Esophagus squamous epithelium (tissue), 5 donors: ENCODE measurements at places on chromosomes 7 and 10.

GRCh38 chr10:103803941-103804340 is 51.4 kb downstream of the SH3PXD2A start:
- DNase-seq: no peak

GRCh38 chr10:88082391-88082790 is 219.0 kb downstream of the PTEN start:
- no peak for DNase-seq

DNA sequence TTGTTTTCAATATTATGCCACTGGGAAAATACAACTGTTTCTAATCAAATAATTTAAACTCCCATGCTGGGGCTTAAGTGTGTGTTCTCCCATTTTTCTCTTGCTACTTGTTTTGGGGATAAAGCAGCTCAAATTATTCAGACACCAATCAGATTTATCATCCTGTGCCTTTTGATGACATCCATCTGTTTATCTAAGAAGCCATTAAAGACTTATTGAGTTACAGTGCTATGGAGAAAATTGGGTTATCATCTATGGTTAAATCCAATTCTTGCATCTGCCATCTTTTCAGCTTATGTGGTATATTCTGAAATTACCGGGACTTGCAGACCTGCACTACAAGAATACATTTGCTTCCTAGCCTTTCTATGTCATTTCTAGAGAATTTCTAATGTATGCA is 401.2 kb downstream of the GFRA1 start:
- DNase-seq: no peak

- DNase-seq: no peak
These were observed 22.7 kb upstream of the IKZF1 start for GRCh38 chr7:50281680-50282445.

DNA sequence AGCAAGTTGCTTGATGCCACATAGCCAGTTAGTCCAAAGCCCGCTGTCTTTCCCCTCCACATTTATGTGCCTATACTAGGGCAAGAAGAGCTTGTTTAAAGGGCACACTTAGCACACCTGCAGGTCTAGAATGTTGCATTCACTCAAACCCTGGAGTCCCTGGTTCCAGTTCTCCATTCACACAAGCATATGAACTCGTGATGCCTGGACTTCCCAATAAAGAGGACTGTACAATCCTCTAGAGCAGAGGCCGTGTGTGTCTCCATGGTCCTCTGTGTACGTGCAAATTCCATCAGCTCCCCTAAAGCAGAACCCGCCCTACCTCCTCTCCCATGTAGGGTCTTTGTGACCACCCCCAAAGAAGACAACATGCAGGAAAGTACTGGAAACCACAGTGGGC is 3.0 kb upstream of the SH3PXD2A start:
- DNase-seq: no peak

DNA sequence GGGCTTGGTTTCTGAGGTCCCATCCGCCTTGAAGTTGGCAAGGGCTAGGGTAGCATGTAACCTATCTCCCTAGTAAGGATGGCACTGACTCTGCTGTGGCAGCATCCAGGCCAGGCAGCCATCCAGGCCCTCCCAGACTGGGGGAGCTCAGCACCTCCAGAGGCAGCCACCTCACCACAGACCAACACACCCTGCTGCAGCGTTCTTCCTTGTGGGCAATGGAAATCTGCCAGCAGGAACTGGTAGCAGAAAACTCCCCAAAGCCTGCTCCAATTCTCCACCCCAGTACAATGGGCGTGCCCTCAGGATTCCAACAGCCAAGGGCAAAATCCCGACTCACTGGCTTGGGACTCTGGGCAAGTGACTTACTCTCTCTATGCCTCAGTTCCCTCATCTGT is 27.5 kb downstream of the DLG5 start:
- DNase-seq: no peak

DNA sequence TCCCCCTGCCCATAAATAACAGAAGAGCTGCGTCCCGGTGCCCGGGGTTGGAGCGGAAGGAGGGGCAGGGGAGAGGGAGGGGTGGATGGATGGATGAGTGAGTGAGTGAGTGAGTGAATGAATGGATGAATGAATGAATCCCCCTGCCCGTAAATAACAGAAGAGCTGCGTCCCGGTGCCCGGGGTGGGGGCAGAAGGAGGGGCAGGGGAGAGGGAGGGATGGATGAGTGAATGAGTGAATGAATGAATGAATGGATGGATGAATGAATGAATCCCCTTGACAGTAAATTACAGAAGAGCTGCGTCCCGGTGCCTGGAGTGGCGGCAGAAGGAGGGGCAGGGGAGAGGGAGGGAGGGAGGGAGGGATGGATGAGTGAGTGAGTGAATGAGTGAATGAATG is 7.6 kb upstream of the UNCX start:
- no peak for DNase-seq

GRCh38 chr10:123249894-123250293 is 95.7 kb downstream of the BUB3 start:
- no peak for DNase-seq

GRCh38 chr10:7817984-7818294 is 366 bp upstream of the TAF3 start:
- DNase-seq: no peak

GRCh38 chr7:158028971-158029370 is 558.7 kb downstream of the PTPRN2 start:
- DNase-seq: no peak

DNA sequence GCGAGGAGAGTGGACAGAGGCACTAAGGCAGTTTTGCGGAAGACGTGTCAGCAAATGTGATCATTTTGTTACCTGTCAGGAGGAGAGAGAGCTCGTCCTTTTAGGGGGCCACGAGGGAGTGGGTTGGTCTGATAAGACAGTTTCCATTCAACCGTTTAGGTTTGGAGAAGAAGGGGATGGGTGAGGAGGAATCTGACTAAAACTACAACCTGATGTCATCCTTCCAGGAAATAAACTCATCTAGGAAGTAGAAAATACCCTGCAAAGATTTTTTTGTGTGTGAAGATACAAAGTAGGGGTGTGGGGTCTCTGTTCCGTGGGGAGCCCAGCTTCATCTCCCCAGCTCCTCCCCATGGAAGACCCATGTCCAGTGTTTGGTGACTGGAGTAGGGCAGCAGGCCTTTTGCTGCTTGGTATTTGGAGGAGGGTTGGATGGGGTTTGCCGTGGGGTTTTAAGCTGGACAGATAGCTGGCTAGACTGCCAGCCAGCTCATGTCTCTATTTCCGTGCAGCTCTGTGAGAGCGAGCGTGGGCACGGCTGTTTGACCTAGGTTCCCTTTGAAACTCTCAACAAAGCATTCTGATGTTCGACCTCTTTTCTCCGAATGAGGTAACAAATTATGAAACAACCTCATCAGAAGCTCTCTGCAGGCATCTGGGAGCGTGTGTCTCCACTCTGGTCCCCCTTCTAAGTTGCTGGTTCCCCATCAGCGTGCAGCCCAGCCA is 136.0 kb upstream of the TCF7L2 start:
- DNase-seq: no peak

DNA sequence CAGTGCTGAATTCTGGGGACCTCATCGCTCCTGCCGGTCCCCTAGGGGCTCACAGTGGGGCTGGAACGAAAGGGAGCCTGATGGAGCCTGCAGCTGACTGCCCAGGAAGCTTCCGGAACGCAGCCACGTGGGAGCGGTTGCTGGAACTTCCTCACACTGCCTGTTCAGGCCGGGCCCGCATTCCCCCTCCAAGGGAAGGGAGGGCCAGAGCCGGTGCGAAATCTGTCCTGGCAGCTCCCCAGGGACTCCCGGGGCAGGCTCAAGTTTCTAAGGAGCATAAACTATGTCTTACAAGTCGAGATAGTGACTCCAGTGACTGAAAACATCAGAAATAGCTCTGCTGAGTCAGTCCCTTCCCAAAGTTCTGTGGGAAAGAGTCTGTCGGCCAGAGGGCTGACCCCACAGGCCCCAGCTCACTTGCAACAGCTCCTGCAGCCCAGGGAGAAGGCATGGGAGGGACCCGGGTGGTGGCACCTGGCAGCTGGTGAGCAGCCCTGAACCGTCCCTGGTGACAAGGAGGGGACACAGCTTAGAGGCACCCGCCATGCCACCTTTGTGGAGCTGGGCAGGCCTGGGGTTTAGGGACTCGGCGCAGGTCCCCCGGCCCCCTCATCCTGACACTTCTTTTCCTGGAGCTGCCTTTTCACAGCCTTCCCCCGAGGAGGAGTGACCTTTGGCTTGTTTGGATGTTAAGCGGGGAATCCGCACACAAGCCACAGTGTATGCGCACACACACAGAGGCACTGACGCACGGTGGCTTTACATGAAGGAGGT is 47.6 kb downstream of the PDGFA start:
- DNase-seq: no peak

DNA sequence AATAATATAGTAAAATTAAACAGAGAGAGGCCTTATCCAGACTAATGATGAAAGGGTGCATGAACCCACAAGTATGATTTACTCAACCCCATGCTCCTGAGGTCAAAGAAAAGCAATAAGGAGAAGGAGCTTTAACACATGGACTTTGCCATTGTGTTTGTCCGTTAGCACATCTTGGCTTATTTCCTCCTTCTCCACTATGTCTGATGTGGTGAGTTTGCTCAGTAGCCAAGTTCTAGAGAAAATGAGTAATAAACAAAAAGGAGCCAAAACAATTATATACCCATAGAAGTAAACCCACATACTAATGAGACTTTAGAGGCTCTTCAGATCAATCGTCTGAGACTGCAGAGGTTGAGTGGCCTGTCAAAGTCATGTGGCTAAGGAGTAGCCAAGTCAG is 26.1 kb upstream of the ADD3 start:
- no peak for DNase-seq

DNA sequence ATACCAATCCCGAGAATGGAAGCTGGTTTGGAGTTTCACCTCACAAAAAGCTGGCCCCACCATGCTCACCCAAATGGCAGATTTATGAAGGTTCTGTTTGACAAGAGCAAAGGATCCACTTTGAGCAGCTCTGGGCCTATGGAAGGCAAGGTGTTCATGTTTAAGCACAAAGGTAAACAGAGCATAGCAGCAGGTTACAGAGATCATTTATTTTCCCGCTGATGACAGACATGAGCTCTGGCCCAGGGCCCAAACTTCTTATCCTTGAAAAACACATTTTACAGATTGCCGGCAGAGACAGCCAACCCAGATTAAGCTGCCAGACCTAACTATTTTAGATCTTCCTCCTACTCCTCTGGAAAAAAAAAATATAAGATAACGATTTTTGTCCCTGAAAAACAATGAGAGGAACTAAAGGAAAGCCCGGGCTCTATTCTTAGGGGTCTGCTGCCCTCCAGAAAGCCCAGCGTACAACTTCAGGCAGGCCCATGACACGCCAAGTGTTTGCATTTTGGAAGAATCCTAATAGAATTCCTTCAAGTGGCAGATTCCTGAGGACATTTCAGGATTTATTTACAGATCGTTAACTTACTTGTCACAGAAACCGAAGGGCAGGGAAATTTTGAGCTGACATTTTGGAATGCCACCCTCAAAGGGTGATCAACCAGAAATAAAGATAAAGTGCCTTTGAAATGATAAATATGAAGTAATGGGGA is 40.0 kb downstream of the SYPL1 start:
- DNase-seq: no peak

- DNase-seq: no peak
These were observed 327.2 kb downstream of the DNAJB6 start for GRCh38 chr7:157664034-157664433.

- no peak for DNase-seq
These were observed 950.7 kb upstream of the PHF14 start for GRCh38 chr7:10022957-10023356.

DNA sequence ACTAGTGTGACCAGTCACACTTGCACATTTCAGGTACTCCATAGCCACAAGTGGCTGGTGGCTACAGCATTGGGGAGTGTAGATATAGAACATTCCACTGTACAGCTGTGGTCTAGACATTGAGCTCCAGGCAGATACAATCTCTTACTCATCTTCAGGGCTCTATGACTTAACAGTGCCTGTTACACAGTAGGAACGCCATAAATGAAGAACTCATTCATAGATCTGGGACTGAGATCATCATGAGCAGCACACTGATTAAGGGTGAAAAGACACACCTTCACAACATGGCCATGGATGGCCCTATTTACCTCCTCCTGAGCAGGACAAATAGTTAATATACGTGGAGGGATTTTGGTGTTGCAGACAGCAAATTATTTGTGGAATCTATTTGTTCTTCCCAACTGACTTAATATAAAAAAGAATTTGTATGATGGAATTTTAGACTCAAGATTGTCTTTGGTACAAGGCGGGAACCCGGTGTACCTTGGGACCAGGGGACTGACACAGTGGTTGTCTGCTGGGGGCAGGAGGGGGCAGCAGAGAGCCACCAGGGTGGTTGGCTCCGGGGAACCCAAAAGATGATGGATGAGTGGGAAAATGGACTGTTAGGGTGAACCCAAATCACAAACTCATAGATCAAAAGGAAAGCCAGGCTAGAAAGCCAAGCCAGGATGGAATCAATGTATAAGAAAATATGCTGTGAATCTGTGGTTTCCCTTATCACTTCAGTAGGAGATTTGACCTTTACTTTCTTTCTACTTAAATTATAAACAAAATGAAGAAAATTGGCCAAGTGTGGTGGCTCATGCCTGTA is 24.3 kb upstream of the CPA2 start:
- no peak for DNase-seq

GRCh38 chr10:119541046-119541445 is 1.5 kb downstream of the RGS10 start:
- no peak for DNase-seq

DNA sequence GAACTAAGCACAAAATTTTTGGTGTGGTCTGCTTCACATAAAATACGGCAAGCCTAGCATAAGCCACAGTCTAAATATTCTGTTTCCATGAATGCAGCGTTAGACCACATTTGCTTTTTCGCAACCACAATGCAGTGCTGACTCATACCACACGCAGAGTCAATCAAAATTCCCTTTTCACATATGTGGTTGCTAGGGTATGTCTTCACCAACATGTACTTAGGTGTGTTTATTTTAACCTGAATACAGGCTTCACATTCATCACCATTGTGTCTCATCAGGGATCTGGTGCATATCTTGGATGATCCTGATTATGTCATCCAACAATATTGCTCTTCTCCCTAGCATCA is 90.8 kb downstream of the CHN2 start:
- no peak for DNase-seq

DNA sequence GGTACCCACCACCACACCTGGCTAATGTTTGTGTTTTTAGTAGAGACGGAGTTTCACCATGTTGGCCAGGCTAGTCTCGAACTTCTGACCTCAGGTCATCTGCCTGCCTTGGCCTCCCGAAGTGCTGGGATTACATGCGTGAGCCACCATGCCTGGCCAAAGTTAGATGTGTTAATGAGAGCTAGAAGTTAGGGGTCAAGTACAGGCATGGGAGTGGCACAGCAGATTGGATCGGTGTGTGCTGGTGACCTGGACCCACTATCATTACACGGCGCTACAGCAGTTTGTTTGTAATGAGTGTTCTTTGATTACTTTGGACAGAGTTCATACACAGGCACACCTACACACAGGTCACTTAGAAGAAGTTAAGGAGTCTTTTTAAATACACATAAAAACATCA is 36.7 kb downstream of the DNAJB6 start:
- no peak for DNase-seq

DNA sequence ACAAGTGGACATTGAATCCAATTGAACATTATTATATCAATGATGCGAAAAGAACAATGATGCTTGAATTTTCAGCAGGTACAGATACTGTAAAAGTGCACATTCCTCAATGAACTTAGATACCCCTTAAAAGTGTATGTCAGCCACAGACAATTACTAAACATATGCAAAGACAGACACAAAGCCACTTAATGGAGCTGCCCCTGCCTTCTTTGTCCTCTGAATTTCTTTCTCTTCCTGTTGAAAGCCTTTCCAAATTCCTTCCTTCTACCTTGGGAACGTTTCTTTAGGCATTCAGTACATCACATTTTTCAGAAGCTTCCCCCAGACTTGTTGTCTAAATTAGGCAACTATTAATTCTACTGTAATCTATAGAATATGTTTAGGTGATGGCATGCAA is 706.8 kb upstream of the MBL2 start:
- no peak for DNase-seq

- DNase-seq: no peak
These were observed 344.9 kb upstream of the CHRM2 start for GRCh38 chr7:136523571-136523970.
